ENCODE measurements at places on chromosomes 2 and 18.

DNA sequence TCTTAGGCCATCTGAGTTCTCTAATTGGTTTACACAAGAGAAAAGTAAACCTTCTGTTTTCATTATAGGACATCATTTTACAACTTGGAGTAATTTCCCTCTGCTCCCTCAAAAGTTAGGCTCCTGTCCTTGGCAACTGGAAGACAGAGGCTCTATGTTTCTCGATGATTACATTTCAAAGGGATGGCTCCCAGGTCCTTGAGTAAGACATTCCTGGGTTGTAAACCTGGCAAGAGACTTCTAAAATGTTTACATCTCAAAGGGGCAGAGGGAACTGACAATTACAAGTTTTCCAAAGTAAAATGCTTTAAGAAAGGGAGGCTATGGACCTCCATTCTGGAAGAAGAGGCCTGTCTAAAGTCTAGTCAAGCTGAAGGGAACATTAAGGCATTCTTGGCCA is 268.3 kb upstream of the REG3G start:
- no peak for DNase-seq

DNA sequence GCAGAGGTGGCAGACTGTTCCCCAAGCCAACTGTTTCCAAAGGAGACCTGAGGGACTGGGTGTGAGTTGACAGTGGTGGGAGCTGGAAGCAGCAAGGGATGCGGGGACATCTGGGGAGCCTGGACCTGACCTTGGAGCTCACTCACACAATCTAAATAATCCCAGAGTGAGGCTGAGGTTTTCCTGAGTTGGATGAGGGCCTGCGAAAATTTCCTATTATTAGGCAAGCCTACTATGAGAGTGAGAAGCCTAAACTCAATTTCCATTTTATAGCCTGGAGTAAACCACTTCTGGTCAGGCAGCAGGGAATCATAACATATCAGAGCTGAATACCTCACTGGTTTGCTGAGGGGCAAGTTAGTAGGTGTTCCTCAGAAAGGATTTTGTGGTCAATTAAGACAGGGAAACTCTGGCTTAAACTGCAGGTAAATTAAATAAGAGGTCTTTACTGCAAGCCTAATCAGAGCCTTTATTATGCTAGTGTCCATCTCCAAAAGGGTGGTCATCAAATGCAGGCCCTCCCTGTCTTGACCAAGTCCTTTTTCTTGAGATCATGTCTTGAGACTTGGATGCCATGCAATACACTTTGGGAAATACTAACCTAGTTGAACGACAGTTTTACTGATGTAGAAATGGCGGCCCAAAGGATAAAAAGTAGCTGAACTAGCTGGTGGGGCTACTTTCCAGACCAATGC is 1.7 kb upstream of the COX5B start:
- DNase-seq, result no peak

- no peak for DNase-seq
These were observed 12.4 kb upstream of the CCDC88A start for GRCh38 chr2:55431982-55432627.

GRCh38 chr2:55010915-55011314 is 39.3 kb downstream of the RTN4 start:
- no peak for DNase-seq

- peak; percentile 88 for DNase-seq
These were observed 44.3 kb upstream of the CAB39 start for GRCh38 chr2:230668184-230668938.

DNA sequence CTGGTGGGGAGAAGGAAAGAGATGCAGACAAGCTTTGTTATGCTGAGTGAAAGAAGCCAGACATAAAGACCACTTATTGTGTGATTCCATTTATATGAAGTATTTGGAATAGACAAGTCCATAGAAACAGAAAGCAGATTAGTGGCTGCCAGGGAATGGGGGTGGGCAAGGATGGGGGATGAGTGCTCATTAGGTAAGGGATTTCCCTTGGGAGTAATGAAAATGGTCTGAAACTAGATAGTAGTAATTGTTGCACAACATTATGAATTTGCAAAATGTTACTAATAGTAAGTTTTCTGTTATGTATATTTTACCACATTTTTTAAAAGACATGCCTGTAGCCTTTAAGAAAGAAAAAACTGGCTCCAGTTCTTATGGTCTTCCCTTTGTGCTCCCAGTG is 154.9 kb downstream of the LNPK start:
- no peak for DNase-seq
